ENCODE measurements at places on chromosomes 12 and 14.

DNA sequence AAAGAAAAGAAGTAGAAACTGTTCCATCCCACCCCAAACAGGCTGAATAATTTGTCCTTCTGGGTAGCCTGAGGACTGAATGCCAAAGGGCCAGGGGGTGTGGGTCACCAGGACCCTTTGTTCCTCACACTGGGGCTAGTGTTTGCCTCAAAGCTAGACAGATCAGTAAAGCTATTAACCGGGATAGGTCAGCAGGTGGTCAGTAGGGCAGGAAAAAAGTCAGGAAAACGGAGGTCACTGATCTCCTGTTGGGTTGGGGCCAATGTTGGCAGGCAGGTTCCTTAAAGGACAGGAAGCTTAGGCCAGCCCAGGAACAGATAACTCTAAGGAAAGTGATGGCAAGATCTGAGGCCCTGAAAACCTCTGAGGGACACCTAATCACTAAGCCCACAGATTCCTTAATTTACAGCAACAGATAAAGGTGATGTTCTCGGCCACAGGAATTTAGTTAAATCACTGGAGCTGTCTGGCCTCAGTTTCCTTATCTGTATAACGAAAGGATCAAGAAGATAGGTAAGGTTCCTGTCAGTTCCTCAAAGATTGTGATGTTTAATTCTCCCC lies 22.7 kb upstream of the TMPO start:
- DNase-seq: no peak

- DNase-seq: no peak
Measured at GRCh38 chr12:39272871-39273655, 169.9 kb downstream of the KIF21A start.

GRCh38 chr14:40347675-40348074 lies 915.4 kb upstream of the FBXO33 start:
- no peak for DNase-seq

GRCh38 chr12:30909349-30910037 lies 17.1 kb upstream of the TSPAN11 start:
- no peak for DNase-seq

DNA sequence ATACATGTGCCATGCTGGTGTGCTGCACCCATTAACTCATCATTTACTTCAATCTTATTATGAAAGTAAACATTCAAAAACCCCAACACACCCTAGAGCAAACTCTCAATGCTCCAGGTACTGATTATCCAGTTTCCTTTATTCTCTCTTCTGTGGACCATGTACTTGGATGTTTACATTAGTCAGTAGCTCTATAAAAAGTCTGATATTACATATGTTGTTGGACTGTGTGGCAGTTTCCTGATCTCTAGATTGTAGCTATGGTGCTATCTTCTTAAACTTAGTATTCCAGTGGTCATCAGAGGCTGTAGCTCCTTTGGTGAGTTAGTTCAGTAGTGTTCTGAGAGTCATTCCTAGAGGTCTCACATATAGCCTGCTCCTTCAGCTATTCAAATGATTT lies 25.1 kb upstream of the ITGA5 start:
- no peak for DNase-seq

All from activated gamma-delta T cell (primary cell).